ENCODE measurements at places on chromosomes 5 and 9.

DNA sequence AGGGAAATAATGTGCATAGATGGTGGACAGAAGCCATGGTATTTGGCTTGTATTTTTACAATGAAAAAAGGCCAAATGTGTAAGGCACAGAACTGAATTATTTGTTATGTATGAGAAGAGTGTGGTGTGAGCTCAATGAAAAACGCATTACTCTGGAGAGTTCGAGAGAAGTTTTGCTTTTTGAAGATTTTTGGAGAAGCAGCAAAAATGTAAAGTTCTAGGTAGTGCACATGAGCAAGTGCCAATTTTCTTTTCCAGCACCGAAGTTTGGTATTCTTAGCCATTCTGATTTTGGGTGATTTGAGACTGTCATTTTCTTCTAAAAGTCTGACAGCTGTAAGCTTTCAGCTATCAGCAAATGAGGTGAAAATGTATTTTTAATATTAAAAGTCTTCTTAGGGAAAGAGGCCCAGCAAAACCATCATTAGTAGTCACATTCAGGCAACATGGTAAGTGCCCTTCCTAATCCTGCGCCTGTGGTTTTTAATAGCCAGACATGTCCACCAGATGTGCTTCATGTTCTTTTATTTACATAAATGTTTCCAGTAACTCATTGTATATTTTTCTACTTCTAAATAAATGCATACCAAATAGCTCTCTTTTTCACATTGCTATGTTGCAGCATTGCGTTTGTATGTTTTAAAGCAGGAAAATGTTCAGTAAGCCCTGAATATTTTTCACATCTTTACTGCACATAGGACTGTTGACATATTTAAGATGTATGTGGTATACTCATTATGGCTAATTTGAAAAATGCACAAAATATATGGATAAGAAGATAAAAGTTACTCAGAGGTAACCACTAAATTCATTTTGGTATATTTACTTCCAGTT is 50.4 kb downstream of the RASGRF2 start:
- no peak for DNase-seq

DNA sequence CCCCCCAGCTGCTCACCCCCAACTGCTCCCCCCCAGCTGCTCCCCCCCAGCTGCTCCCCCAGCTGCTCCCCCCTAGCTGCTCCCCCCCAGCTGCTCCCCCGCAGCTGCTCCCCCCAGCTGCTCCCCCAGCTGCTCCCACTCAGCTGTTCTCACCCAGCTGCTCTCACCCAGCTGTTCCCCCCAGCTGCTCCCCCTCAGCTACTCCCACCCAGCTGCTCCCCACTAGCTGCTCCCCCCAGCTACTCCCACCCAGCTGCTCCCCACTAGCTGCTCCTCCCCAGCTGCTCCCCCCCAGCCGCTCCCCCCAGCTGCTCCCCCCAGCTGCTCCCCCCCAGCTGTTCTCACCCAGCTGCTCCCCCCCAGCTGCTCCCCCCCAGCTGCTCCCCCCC is 22.8 kb upstream of the AHRR start:
- no peak for DNase-seq

DNA sequence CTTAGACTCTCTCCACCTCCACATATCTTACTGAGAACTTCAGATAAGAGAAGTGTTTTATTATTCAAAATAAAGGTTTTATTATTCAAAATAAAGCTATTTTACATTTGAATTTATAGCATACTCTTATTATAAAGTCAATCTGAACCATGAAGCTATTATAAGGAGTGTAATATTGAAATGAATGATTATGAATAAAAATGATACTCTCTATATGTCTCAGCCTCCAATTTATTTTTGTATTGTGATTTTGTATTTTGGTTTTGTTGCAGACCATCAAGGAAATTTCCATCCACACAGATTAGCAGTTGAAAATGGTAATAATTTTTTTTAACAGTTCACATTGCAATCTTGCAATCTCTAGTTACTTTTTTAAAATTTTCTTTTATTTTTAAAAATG is 10.2 kb downstream of the FOCAD start:
- no peak for DNase-seq

DNA sequence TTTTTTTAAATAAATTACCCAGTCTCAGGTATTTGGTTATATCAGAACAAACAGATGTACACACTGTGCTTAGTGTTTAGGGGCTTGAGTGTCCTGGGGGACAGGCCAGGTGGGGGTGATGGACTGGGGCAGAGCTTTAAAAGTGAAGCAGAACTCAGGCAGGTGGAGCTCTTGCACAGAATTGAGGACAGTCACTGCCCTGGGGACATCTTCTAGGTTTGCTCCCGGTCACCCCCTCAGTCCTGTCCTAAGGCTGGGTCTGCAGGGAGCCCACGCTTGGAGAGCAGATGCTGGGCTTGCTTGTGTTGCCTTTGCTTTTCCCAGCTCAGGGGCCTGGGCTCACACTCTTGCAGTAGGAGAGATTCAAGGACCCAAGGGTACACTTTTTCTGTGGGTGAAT is 10.8 kb downstream of the GADD45G start:
- no peak for DNase-seq

DNA sequence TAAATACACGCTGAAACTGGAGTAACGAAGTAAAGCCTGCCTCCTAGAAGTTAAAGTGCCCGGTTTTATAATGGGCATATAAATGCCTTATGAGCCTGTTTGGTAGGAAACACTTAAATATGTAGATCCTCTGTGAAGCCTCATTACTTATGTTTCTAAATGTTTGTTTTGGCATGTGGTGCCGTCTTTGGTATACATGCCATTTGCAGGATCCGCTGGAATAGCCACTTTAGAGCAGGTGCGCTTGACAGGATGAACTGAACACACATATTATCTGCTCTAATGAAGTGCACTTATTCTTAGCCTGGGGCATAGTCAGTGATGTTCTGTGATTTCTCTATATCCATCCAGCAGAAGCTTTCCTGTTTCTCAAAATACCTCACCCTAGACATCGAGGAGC is 778.1 kb upstream of the WWC1 start:
- DNase-seq = peak; percentile 58

- DNase-seq = peak; percentile 20
Measured at GRCh38 chr5:74648835-74649293, 8.3 kb upstream of the ENC1 start.

DNA sequence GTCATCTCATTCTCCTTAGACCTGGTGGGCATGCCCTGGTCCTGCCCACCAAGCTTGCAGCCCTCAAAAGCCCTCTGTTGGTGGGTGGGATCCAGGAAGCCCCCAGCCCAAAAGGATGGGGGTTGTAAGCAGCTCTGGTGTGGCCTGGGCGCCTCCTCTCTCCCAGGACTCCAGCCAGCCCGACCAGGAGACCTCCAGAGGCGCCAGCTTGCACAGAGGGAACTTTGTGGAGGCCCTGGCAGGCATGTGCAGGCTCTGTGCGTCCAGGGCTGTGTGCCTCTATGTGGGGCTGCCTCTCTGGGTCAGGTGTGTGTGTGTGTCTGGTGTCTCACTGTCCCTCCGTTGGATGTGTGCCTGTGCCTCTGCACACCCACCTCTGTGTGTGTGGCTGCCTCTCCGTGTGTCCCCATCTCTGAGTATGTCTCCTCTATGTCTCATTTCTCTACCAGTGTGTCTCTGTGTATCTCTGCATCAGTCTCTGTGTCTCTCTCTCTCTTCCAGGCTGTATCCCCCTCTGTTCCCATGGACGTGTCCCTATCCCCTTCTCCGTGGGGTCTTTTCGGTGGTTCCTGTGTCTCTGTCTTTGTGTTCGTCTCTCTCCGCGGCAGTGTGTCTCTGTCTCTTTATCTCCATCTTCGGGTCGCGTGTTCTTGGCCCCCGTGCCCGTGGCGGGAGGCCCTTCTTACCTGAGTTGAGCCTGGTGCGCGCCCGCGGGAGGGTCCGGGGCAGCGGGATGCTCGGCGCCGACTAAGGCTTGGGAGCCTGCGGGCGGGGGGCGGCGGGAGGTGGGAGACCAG is 501 bp downstream of the ENHO start:
- no peak for DNase-seq

GRCh38 chr9:32989660-32990059 is 11.8 kb downstream of the APTX start:
- DNase-seq = no peak

DNA sequence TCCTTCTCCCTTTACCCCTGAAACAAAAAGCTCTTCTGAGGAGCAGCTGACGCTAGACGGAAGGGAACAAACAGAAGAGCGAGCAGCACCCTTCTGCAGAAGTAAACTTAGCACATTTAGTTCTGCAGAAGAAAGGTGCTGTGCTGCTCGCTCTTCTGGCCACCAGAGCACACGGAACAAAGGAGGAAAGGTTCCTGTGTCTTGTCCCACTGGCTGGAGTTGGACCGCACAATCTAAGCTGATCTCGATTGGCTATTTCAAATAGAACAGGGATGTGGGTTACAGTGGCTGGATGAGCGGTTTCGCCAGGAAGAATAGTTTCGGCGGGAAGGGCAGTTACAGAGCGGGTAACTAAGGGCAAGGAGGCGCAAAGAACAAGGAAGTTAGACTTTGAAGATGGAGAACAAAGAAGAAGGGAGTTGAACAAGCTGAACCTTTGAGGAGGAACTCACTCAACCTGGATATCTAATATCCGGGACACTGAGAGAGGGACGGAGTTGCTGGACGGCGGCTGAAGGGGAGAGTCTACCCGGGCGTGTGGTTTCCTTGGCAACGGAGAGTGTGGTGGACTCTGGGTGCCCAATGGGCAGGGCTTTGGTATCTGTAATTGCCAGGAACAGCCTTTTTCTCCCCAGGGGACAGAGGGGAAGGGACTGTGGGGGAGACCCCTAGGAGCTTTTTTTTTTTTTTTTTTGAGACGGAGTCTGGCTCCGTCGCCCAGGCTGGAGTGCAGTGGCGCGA is 7.1 kb downstream of the GTF3C5 start:
- DNase-seq = no peak

DNA sequence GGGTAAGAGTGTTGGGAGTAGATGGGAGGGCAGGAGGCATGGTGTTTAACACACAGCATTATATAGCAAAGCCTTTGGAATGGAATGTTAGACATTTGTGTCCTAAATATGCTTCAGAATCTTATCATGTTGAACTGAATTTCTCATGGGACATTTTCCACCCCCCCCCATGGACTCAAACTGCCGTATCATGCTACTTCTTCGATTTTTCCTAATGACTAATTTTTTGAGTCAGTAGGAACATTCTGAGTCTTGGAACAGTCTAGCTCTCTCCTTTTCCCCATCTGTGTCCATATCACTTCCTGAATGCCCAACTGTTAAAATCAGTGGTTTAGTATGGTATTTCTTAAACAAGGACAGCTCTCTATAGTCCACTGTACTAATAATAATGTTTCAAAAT is 380.6 kb downstream of the TLE4 start:
- DNase-seq = no peak

GRCh38 chr5:118068886-118069285 is 919.5 kb downstream of the DTWD2 start:
- DNase-seq = no peak

DNA sequence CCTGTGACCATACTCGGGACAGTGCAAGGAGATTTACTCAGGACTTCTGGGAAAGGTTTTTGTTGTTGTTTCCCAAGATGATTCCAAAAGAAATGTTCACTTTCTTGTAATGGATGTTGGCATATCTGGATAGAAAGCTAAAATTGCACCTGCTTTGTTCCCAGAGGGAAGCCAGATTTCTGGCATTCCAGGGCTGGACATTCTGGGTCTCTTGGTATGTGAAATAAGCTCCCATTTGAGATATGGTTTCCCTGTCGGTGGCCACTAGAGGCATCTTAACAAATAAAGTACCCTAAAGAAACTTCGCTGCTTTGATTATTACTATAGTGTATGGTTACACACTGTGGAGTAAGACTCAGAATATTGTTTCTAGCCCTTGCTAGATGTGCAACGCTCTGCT is 737.3 kb downstream of the BRINP1 start:
- no peak for DNase-seq

- DNase-seq = no peak
Measured at GRCh38 chr9:132770770-132771310, 100.6 kb downstream of the GTF3C4 start.

All from NCI-H187 (cell line).